Activated naive CD8-positive, alpha-beta T cell treated with anti-CD3 and anti-CD28 coated beads, Interleukin-2, amount 10 ng/mL, durations not matched to agents 7 days and 5 days (primary cell): ENCODE measurements at places on chromosomes 2 and 18. TPM values are rescaled to one million over a fixed set of nuclear protein-coding genes. Genes with fewer than 3 reads are reported as not detected.

DNA sequence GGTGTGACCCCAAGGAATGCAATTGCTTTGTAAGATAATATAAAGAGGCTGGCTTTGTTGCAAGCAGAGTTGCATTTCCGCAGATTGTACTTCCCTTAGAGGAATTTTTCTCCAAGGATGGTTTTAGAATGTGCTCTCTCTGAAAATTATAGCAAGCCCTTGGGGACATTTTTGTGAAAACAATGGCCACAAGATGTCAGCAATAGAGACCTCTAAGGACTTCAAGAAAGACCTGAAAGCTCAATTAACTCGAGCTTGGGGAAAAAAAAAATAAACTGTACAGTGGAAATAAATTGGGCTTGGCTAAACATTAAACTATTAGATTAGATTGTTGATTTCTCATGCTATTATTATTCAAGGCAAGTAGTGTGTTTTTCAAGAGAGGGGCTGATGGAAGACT is 81.3 kb upstream of the KYNU start:
- no peak for DNase-seq

GRCh38 chr2:24153478-24153877 is 21.4 kb upstream of the FAM228A start:
- DNase-seq: no peak

DNA sequence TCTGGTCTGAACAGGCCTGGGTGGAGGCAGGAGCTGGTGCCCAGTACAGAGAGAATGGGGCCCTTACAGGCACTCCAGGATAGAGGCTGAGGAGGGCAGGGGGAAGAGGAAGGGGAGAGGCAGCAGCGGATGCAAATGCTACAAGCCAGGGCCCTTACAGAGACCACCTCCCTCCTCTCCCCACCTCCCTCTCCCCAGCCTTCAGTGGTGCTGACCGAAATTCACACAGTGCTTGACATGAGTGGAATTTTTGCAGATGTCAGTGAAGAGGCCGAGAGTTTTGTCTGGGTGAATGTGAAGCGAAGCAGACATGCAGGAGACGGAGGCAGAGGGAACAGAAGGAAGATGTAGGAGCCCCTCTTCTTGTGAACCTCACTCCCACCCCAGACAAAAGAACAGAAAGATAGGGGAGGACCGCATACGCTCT is 31.9 kb downstream of the CIB4 start:
- no peak for DNase-seq

- DNase-seq: no peak
These were observed 131.4 kb upstream of the ID2 start for GRCh38 chr2:8550481-8550880.

- DNase-seq: no peak
These were observed 4.2 kb downstream of the SLC25A12 start for GRCh38 chr2:171889808-171890207.

- DNase-seq: no peak
These were observed 107.1 kb downstream of the TWIST2 start for GRCh38 chr2:238954841-238955591.

- DNase-seq: no peak
These were observed 42.1 kb upstream of the NEMP2 start for GRCh38 chr2:190576573-190576972.

- no peak for DNase-seq
These were observed 55.5 kb upstream of the BIN1 start for GRCh38 chr2:127162261-127163089.

DNA sequence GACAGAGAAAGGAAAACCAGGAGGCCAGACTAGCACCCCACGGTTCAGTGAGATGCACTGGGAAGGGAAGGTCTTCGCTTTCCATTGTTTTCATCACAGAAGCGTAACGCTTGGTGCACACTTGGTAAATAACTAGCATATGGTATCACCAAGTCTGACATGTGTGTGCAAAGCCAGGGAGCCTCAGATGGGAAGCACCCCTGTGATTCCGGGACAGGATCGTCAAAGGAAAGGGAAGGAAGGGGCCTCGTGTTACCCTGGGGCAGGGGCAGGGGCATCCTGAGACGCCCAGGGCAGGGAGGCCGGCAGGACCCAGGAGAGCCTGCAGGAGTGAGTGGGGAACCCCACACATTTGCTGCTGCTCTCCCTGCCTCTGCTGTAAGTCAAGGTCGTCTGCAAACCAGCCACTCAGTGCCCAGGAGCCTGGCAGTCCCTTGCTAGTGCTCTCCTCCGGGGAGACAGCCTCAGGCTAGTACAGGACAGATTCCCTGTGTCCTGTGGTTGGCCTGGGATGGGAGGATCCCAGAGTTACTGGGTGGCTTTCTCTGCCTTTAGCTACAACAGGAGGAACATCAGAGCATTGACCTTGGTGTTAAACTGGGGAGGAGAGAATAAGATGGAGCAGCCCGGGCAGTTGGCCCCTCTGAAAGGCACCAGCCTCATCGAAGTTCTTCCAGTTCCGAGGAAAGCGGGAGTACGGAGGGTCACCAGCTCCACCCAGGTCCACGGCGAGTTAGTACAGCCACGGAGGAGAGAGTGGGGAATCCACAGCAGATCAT is 192.5 kb downstream of the NDUFA10 start:
- DNase-seq: no peak

GRCh38 chr2:239143858-239144712 is 256.7 kb downstream of the HDAC4 start:
- DNase-seq: no peak

DNA sequence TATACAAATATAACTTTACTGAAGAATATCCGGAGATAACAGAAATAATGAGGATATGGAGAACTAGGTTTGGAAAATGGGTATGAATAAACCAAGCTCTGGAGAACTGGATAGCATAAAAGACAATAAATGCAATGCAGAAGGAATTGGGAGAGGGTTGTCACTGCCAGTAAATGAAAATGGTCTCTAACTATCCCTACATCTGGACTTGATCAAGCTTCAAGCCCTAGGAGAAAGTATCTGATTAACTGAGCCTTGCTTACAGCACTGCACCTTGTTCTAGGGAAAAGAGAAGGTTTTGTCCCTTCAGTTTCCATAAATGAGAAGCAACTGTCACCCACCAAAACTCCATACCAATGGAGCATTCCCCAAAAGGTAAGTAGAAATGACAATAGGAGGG is 514.6 kb upstream of the ZEB2 start:
- DNase-seq: no peak

GRCh38 chr2:27059141-27059820 is 7.8 kb downstream of the AGBL5 start:
- no peak for DNase-seq

DNA sequence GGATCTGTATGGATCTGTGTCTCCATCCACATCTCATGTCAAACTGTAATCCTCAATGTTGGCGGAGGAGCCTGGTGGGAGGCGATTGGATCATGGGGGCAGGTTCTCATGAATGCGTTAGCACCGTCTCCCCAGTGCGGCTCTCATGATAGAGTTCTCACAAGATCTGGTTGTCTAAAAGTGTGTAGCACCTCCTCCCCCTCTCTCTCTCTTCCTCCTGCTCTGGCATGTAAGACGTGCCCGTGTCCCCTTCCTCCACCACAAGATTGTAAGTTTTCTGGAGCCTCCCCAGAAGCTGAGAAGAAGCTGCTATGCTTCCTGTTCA is 55.0 kb upstream of the ROCK2 start:
- DNase-seq: no peak

GRCh38 chr2:182018218-182018617 is 32.6 kb downstream of the PPP1R1C start:
- DNase-seq: no peak

- no peak for DNase-seq
These were observed 14.9 kb upstream of the SLC39A10 start for GRCh38 chr2:195642027-195642678.

DNA sequence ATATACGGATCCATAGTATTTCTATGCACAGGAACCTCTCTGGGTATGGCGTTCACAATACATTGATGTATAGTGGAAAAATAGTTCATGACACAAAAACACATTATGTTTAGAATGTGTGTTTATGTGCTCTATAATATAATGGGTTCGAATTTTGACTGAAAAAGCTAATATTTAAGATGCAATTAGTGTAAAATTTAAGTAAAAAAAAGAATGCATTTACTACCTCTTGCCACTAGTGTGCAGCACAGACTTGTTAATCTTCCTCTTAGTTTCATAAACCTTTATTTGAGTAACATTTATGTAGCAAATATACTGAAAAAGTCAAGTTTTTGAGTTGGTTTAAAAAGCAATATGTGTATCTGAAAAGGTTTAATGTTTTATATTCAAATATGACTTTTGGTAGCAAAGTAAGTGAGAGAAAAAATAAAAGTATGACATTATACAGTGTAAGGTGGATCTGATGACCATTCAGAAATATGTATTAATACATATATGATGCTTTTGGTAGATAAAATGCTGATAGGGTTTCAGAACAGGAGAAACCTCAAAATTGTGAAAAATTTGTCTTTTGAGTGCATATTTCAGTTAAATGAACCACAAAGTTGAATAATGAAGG is 49.4 kb downstream of the CCDC102B start:
- DNase-seq: no peak

GRCh38 chr2:161166538-161167409 is 6.5 kb downstream of the TANK start:
- DNase-seq: no peak

- no peak for DNase-seq
These were observed 223.8 kb downstream of the FAM210A start for GRCh38 chr18:13502585-13502984.

GRCh38 chr18:12791610-12792009 is 88.8 kb downstream of the PSMG2 start:
- DNase-seq: no peak

DNA sequence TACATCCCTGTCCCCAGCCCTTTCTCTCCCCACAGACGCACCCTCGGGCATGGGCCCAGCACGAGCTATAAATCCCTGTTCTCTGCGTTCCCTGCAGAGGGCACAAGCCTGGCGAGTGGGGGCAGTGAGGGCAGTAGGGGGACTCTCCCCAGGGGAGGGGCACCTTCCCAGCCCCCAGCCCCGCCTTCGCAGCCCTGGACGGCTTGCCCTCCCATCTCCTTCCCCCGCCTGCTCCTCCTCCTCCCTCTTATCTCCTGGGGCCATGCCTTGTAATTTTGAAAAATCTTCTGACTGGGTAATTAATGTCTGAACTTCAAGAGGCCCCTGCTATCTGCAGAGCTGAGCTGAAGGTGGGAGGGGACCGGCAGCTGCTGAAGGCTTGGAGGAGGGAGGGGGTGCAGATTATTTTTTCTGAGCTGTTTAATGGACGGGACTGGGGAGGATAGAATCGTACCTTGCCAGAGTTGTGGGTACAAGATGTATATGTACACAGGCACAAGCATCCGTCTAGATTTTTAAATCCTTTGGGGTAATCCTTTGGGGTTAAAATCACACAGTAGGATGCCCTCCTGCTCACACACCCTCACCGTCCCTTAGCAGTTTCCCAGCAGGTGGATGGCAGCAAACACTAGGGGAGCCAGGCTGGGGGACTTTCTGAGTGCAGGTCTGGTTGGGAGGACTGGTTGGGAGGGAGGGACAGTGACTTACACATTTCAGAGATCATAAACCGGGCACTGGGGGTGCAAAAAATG is 121.9 kb downstream of the SMAD7 start:
- peak; percentile 15 for DNase-seq

GRCh38 chr18:22283397-22283796 is 114.0 kb downstream of the GATA6 start:
- DNase-seq: no peak

DNA sequence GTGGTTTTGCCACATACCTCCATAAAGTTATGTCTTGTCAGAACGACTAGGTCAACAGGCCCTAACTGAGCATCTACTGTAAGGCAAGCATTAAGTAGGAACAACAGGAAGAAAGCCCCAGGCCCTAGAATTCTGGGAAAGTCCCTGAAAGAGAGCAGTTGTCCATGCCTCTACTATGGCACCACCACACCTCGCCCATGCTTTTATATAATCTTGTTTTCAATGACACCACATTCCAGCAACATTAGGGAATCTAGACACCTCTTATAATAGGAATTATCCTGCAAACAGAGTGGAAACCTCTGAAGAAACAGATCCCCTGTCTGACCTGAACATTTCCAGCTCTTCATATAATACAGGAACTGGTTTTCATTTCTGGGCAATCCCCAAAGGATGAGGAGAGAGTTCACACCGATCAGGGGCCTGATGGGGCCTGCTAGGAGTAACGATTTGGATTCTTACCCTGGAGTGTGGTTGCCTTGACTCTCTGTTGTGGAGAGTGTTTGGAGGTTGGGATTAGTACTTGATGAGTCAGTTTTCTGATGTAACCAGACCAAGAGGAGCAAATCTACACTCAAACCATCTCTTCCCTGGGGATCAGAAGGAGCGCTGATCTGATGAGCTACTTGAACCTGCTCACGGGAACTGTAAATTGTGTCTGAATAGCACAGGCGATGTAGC is 31.9 kb upstream of the CEP68 start:
- DNase-seq: no peak

GRCh38 chr2:79437433-79438267 is 75.2 kb upstream of the CTNNA2 start:
- DNase-seq: no peak

GRCh38 chr18:4842287-4842686 is 354.8 kb downstream of the AKAIN1 start:
- DNase-seq: no peak

- DNase-seq: no peak
These were observed 57.4 kb downstream of the LINC00305 start for GRCh38 chr18:64091526-64091925.

DNA sequence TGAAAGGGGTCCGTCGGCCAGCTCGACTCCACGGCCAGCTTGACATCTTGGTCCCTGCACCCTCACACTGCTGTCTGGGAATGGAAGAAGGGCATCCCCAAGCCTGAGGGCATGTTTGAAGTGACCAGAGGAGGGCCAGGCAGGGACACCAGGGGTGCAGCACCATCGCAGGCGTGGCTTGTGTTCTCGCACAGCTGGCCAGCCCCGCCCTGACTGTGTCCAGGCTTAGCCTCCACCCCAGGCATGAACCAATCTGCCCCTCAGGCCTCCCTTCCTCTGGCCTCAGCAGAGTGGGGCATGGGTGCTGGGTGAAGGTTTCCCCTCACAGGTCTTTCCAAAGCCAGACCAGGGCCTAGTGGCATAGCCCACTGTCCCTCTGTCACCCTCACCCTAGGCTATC is 25.0 kb downstream of the EMX1 start:
- no peak for DNase-seq

DNA sequence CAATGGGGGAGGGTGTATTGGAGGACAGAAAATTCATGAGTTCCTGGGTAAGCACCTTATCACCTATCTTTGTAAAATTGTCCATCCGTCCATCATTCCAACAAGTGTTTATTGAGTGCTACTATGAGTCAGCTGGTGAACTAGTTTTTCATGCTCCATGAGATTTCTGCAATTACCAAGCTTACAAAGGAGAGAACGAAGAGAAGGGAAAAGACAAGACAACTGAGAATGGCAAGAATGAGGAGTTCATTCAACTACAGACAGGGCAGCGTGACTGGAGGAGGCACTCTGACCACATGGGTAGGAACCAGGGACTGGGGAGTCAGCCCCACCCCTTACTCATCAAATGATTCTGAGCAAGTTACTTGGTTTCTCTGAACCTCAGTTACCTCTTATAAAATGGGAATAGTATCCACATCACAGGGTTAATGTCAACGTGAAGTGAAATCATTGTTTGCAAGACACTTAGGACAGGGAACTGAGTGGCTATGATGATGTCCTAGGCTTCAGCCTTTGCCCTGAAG is 18.6 kb upstream of the TXNDC2 start:
- DNase-seq: no peak

Gene RTP5
- 0.60 TPM for total RNA-seq

Gene TGFBRAP1
- 17.8 TPM for total RNA-seq

Gene CCDC74B
- total RNA-seq: 1.2 TPM

Gene CCDC68
- not detected for total RNA-seq

Gene GATA6
- 0.17 TPM for total RNA-seq

Gene FEV
- total RNA-seq: not detected

Gene ACMSD
- total RNA-seq: not detected

Gene RUFY4
- total RNA-seq: 3.0 TPM

Gene ASB18
- not detected for total RNA-seq

Gene SRD5A2
- total RNA-seq: not detected

Gene MAP3K19
- not detected for total RNA-seq

Gene CXCR1
- total RNA-seq: 0.19 TPM

Gene NDUFB3
- total RNA-seq: 115 TPM
